ENCODE measurements at places on chromosomes 16 and 17.

DNA sequence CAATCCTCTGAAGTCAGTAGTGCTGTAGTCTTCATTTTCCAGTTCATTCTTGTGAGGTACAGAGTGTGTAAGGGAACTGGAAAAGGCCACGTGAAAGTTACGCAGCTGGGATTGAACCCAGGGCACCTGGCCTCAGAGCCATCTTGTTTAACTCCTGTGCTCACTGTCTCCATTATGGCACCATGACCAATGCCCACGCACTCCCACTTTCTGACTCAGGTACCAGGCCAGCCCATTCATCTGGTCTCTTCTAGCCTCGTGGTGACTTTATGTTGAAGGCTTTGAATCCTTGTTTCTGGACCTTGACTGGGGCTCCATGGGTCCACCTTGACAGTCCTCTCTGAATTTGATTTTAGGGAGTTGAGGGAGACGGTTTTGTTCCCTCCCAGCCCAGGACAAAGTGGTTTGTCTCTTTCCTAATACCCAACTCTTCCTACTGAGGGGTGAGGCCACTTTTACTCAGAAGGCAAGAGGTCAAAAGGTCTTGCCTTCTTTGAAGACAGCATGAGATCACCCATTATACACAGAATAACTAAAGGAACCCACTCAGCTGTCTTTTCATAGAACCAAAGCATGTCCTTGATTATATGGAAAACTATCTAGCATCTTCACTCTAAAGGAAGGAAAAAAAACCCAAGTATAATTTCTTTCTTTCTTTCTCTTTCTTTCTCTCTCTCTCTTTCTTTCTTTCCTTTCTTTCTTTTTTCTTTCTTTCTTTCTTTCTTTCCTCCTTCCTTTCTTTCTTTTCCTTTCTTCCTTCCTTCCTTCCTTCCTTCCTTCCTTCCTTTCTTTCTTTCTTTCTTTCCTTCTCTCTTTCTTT is 50.0 kb downstream of the OTOA start:
- DNase-seq: no peak

GRCh38 chr17:4357030-4357628 is 9.3 kb downstream of the UBE2G1 start:
- no peak for DNase-seq

DNA sequence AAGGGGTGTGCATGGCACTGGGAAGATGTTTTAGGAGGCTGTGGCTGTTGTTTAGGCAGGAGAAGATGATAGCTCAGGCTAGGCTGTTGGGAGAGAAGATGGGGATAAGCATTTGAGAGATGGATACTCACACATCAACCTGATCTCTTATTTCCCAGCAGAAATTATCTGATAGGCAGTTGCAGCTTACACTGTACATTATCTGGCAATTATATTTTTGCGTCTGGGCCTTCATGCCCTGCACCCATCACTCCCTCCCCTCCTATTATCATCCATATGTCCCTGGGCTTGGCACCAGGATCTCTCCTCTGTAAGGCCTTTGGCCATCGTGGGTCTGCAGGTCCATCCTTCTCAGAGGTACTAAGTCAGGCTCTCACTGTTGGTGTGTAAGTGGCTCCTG is 401.0 kb upstream of the EEF2KMT start:
- DNase-seq: no peak

- no peak for DNase-seq
Observed at GRCh38 chr17:61694095-61694494, 103.1 kb upstream of the NACA2 start.

- DNase-seq: no peak
Observed at GRCh38 chr17:33202021-33202420, 91.1 kb downstream of the ASIC2 start.

DNA sequence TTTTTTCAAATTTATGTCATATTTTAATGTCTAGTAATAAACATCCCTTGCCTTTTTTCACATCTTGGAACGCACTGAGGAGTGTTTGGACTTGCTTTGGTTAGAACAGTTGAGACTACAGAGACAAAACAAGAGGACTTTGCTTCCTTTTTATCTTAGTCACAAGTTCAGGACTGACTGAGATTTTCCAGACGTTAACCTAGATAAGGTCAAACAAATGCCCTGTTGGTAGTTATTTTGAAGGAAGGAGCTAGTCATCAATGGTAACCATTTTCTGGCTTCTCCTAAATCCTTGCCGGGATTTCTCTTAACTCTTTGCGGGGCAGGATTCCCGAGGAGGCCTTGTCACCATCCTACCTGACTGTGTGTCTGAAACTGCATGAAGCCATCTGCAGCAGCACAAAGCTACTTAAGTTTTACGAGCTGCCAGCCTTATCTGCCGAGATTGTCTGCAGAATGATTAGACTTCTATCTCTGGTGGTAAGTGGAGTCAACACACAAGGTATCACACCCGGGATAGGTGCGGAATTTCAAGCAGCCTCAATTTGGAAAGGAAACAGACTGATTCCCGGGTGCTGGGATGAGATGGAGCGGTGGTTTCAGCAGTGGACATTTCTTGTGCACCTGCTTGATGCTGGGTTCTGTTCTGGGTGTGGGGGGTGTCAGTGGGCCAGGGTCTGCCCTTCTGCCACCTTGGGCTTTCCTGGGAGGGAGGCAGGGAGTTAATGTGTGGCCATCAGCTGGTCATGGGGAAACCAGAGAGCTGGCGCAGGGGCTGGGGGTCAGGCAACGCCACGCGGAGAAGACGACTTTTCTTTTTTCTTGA is 48.3 kb downstream of the RNF213 start:
- no peak for DNase-seq

DNA sequence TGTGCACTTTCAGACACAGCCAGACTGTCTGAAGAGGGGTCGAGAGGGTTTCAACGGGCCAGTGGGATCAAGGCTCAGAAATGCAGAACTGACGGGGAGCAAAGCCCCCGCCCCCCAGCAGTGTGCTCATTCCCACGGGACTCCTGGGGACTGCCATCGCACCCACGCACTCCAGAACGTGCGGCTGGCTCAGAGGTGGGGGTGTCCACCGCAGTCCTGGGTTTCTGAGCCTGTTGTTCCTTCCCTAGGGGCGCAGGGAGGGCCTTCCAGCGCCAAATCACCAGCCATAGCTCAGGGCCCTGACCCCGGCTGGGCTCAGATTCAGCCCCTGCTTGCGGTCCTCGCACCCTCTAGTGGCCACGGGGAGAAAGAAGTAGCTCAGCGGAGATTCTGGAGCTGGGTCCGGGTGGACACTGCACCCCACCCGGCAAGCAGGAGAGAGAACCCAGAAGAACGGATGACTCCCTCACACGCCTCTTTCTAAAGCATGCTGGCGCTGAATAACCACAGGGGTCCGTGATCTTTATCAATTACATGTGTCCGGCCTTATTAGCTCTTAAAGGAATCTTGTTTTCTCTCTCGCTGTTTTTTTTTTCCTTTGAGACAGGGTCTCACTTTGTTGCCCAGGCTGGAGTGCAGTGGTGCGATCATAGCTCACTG is 45.0 kb upstream of the USP7 start:
- DNase-seq: peak; percentile 60

- DNase-seq: no peak
Observed at GRCh38 chr17:67526700-67527099, 149.6 kb downstream of the PITPNC1 start.

GRCh38 chr17:50947782-50948543 is 81.8 kb upstream of the TOB1 start:
- no peak for DNase-seq

- DNase-seq: no peak
Observed at GRCh38 chr17:44541884-44542581, 15.3 kb upstream of the FZD2 start.

GRCh38 chr16:72932050-72932449 is 115.9 kb downstream of the ZFHX3 start:
- no peak for DNase-seq

DNA sequence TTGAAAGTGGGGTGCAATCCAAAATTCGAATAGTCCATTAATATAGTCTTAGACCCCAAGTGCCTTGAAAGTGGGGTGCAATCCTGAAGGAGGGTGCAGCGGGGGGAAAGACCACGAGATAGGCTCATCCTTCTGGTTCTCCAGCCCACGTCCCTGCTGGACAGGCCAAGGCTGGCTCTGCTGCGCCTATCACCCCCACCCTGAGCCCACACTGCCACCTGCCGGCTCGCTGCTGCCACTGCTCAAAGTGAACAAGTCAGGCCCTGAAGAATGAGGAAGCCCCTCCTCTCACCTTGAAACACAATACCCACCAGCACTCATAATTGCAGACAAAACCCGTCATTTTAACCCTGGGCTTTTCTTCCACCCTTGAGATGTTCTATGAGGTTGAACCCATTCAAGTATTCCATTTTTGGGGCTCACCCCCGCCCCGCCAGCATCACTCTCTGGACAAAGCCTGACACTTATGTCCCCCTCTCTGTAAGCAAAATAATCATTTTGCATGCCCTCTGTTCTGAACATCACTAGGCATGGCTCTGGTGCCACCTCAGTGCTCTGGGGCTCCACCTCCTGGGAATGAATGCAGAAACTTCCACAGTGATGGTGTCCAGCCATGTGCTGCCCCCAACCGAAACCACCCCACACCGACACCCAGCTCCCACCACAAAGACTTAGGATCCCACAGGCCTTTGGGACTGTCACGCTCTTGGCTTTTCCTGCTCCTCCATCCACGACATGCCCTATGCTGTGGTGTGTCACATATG is 56.8 kb downstream of the BEAN1 start:
- peak; percentile 75 for DNase-seq

GRCh38 chr16:54140057-54140787 is 146.4 kb downstream of the IRX3 start:
- no peak for DNase-seq
